Muscle of arm (tissue), 14 donors: ENCODE measurements at places on chromosomes 16 and 17. TPM values are rescaled to one million over a fixed set of nuclear protein-coding genes. Genes with fewer than 3 reads are reported as not detected.

DNA sequence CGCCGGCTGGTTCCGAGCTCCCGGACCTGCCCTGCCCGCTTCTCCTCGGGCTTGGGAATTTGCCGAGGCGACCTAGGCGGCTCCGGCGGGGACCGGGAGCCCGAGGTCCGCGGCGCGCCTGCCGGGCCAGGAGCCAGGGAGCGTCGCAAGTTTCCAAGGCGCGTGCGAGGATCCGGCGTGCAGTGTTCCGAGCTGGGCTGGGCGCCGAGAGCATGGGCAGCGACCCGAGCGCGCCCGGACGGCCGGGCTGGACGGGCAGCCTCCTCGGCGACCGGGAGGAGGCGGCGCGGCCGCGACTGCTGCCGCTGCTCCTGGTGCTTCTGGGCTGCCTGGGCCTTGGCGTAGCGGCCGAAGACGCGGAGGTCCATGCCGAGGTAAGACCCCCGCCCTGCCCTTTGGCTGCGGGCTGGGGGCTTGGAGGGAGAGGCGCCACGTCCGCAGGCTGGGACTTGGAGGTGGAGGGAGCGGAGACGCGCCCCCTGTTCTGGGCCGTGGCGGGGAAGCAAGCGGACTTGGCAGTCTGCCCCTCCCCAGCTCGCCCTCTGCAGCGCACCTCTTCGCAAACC, 668 bp downstream of the MMP15 start:
- no peak for DNase-seq

- no peak for DNase-seq
Observed at GRCh38 chr17:47830396-47831002, 842 bp downstream of the MRPL10 start.

DNA sequence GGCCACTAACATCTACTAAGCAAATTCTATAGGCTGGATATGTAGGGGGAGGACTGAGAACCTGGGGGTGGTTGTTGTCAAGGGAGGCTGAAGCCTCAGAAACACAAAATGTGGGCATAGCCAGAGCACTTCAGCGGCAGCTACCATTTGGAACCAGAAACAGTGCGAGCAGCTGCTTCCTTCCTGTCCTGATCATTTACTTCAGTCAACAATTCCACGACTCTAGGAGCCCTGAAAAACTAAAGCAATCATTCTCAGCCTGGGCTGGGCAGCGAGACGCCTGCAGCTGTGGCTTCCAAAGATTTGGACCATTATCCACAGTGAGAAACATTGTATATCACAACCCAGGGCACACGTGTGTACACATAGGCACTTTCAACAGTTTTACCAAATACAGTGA, 93.9 kb upstream of the WSCD1 start:
- no peak for DNase-seq

DNA sequence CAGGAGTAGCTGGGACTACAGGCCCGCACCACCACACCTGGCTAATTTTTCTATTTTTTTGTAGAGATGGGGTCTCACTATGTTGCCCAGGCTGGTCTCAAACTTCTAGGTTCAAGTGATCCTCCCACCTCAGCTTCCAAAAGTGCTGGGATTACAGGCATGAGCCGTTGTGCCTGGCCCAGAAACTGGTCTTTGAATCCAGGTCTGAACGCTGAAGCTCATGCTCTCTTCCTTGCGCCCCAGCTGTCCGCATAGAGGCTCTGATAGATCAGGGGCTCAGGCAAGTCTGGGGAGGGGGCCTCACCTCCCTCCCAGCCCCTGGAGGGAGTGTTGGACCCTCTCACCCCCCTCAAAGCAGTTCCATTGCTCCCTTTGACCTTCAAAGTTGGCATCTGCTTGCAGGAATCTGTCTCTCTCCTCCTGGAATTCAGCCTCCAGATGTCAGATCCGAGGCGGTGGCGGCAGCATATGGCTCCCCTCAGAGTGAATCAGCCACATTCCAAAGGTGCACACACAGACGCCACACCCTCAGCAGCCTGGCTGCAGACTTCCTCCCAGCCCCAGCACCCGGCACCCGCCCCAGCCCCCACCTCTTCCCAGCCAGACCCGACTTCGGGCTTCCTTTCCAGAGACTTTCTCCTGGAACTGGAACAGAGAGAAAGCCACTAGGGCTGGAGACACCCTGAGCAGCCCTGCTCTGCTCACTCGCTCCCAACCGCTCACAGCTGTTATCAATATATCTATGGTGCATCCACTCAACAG, 16.9 kb upstream of the GLIS2 start:
- DNase-seq: no peak

- DNase-seq: no peak
Observed at GRCh38 chr16:64047878-64048277, 1074.0 kb downstream of the CDH11 start.

GRCh38 chr17:19592316-19592715, 56.2 kb upstream of the ALDH3A2 start:
- no peak for DNase-seq

DNA sequence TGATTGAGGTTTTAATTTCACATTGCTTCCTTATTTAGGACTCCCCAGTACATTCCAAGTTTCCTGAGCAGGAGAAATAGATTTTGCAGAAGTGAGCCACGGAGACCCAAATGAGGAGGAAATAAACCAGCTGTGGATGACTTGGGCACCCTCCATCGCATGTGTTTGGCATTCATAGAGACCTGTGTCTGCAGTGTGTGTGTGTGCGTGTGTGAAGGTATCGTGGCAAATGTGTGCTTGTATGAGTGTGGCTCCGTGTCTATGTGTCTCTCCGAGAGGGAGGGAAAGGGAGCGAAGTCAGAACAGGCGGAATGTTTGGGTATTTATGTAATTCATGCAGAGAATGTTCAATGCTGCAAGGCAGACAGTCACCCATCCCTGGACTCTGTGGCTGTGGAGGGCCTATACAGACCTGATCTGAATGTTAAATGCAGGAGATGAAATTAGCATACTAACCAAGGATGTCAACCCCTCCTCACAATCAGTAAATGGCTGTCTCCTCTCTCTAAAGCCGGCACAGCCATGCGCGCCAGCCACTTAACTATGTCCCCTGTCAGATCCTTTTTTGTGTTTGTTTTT, 186.0 kb upstream of the ZFHX3 start:
- DNase-seq: peak; percentile 35

DNA sequence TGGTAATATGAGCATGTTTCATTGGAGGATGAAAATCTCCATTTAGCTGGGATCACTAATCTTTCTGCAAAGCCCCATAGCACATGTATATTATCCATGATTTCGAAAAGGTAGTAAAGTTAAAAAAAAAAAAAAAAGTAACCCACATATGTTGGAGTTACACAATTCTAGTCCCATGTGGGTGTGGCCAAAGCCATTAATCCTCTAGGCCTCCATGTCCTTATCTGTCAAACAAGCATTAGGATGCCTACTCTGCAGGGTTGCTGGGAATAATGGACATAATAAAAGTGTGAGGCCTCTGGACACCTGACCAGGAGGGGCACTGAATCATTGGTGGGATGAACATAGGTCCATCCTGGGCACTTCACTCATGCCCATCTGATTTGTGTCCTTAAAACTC, 29.2 kb upstream of the VAT1L start:
- no peak for DNase-seq

GRCh38 chr16:53974484-53975080, 270.6 kb downstream of the FTO start:
- no peak for DNase-seq

- no peak for DNase-seq
Observed at GRCh38 chr17:75843577-75844529, at the start of gene UNC13D. TSS of gene UNC13D (minus strand) at chr17:75844404. CDS start at chr17:75844337, 67 bp downstream.

GRCh38 chr17:77810536-77810935, 148.0 kb upstream of the TNRC6C start:
- peak; percentile 80 for DNase-seq

GRCh38 chr17:17032131-17032692, 10.0 kb upstream of the MPRIP start:
- DNase-seq: no peak

DNA sequence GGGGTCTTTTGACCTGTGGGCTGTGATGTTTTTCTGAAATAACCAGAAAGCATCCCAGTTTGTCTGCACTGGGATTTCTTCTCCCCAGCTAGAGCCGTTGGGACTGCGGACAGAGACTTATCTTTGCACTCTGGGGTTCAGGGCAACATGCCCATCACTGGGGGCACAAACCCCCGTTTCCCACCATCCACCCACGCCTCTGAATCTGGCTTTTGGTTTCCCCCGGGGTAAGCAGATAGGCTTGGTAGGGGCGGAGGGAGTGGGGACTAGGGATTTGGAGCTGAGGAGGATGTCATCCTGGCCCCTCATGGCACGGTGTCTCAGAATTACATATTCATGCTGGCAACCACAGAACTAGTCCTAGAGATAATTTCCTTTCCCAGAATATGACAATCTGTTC, 68.6 kb downstream of the CCDC182 start:
- DNase-seq: no peak

DNA sequence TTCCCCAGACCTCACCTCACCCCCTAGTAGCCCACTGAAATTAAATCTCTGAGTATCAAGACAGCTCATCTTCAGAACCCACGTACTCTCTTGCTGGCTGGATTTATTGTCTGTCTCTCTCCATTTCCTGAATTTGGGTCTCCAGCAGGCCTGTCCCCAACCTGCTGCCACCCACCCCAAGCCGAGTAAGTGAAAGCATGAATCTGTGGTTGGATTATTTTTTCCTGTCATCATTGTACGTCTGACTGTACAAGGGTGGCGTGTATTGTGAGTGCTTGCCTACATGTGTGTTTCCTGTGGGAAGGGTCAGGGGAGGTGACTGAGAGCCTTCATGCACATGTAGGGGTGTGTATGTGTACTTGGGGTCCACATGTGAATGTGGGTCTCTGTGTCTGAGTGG, 5.4 kb downstream of the TNP2 start:
- no peak for DNase-seq

GRCh38 chr17:21165922-21166594, 39.3 kb downstream of the DHRS7B start:
- DNase-seq: no peak

GRCh38 chr17:57858838-57859237, 9.0 kb upstream of the MRPS23 start:
- DNase-seq: no peak

DNA sequence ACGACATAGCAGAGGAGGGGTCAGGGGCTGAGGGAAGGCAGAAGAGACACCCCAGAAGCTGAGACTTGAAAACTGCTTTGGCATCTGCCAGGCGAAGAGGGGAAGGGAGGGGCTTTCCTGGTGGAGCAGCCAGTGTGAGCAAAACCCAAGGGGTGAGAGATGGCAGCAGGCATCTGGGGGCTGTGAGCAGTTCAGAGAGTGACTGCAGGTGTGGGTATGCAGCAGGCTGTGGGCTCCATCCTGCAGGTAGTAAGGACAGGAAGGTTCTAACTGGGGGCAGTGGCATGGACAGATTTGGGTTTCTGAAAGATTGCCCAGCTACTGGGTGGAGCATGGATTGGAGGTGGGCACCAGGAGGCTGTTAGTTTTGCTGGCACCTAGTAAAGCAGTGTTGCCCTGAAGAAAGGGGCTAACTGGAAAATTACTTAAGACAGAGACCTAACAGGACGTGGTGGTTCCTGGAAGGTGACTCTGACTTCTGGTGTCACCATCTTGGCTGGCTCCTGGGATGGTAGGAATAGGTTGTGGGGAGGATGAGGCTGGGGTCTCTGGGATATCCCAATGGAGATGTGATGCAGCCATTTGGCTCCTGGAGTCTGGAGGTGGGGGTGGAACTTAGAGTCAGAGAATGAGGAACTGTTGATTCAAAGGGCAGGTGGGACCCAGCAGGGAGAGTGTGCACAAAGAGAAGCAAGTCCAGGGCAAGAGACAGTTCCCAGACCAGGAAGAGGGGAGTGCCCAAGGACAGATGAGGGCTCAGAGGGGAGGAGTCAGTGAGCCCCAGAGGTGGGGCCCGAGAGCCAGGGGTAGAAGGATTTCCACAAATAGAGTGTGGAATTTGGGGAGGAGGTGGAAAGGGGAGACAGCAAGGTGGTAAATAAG, 11.2 kb downstream of the BCL7C start:
- DNase-seq: no peak

DNA sequence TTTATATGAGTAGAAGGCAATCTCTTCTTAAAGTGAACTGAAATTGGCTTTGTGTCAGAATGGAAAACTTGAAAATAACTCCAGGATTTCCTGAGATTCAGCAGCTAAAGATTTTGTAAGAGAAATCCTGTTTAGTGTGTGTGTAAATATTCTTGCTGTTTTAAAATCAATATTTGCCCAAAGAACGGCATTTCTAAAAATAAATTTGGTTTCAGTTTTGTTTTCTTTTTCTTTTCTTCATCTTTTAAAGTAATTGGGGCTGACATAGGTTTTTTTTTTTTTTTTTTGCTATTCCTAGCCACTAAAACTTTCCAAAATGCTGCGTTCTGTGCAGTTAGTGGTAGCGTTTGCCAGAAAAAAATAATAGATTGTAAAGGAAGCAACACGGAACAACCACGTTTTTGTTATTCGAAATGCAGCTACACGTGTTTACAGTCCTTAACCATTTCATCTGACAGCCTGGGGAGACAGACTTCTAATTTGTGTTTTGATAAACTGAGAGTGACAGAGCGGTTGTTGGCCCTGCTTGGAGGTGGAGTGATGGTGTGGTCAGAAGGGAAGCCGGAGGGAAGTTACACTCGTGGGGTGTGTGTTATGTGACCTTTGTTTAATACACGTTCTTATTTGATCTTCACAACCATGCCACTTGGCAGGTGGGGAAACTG, 21.6 kb upstream of the SMPD3 start:
- peak; percentile 27 for DNase-seq

- no peak for DNase-seq
Observed at GRCh38 chr16:72291121-72291520, 119.2 kb upstream of the PMFBP1 start.

GRCh38 chr16:81429045-81429521, 15.5 kb upstream of the CMIP start:
- no peak for DNase-seq

- no peak for DNase-seq
Observed at GRCh38 chr16:4372001-4372577, 441 bp downstream of the VASN start.

DNA sequence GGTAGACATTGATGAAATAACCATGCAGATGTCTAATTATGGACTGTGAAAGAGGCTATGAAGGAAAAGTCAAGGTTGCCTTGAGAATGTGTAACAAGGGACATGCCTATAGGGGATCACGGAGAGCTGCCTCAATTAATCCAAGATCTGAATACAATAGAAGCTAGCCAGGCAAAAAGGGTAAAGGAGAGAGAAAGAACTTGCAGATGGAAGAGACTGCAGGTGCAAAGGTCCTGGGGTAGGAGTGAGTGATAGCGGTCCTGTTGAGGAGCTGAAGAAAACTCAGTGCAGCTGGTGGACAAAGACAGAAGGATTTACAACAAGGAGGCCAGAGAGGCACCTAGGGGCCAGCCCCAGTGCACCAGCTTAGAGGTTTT, 15.9 kb upstream of the TNS4 start:
- DNase-seq: no peak

GRCh38 chr17:42675348-42675964, 1.3 kb downstream of the PLEKHH3 start:
- no peak for DNase-seq

GRCh38 chr17:15023589-15024336, 241.4 kb downstream of the PMP22 start:
- DNase-seq: no peak

Gene SLC46A1
- polyA plus RNA-seq: 6.9 TPM

Gene GNGT2
- not detected for polyA plus RNA-seq

Gene RPH3AL
- polyA plus RNA-seq: 3.7 TPM

Gene HYDIN
- polyA plus RNA-seq: 2.4 TPM
